WERI-Rb-1 (cell line): ENCODE measurements at places on chromosomes 3 and 15.
A peak's percentile ranks its signal among the peaks of the same experiment; 100 is the strongest.

GRCh38 chr3:13657660-13658435, 108.9 kb downstream of the FBLN2 start:
- DNase-seq = peak; percentile 68

GRCh38 chr15:25846377-25846776, 16.8 kb downstream of the ATP10A start:
- no peak for DNase-seq

- no peak for DNase-seq
Observed at GRCh38 chr3:51394541-51394940, 3.5 kb downstream of the RBM15B start.

DNA sequence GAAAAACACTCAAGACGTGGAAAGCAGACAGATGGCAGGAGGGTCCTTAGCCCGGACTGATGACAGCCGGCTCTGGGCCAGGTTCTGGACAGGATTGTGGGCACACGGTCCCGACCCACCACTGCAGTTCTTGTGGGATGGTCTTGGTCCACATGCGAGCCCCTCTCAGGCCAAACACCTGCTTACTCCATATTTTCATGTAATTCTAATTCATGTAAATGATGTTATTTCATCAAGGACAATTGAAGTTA, 32.6 kb downstream of the TM2D3 start:
- no peak for DNase-seq

DNA sequence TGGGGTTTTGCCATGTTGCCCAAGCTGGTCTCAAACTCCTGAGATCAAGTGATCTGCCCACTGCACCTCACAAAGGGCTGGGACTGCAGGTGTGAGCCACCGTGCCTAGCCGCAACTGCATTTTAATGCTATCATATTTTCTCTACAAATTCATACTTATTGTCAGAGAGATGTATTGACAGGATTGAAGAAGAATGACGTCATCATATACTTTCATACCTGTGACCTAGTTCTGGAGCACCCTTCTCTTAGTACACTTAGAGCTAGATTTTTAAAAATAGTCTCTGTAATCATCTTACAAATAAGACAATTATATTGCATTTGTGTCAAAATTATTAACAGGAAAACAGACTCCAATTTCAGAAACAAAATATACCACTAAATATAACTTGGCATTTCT, 242.8 kb upstream of the PDZRN3 start:
- DNase-seq = no peak

DNA sequence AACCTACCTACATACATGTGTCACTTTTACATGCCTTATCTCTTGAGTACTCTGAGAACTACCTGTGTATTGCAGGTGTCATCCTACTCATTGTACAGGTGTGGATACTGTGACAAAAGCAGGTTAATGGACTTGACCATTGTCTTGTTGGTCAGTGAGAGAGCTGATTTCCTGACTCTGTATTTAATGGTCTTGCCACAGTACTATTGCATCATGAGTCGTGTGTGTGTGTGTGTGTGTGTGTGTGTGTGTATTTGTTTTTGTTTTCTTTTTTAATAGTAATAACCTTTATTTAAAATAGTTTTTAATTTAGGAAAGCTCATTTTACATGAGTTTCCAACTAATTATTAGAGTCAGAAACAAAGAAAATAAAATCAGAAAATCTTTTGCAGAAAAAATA, 7.7 kb downstream of the SELENOT start:
- no peak for DNase-seq

GRCh38 chr3:53536282-53536681, 41.9 kb downstream of the CACNA1D start:
- DNase-seq = no peak

DNA sequence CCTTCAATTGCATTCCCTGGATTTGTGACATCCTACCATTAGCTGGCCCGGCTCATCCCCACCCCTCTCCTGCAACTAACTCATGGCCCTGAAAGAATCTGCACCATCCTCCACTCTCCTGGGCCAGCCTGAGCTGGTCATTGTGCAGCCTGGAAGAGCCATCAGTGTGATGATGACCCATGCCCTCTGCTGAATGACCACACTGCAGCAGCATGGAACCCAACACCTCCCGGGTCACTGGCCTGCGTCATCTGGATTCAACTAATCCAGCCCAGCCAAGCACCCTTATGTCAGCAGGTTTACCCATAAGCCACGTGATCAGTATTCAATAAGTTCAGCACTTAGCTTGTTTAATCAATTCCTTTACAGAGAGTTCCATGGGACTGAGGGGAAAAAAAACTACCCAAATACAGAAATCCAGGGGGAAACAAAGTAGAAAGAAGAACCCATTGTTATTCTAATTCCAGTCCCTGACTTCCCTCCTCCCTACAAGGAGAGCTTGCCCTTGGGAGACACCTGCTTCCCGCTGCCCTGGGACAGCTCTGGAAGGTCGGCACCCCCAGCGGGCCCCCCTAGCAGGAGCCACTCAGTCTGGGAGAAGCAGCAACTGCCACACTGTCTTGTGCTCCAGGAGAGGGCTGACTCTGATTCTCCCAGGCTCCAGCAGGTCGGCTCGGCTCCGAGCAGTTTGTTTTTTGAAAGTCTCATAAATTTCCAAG, 309.1 kb upstream of the TLE3 start:
- no peak for DNase-seq

DNA sequence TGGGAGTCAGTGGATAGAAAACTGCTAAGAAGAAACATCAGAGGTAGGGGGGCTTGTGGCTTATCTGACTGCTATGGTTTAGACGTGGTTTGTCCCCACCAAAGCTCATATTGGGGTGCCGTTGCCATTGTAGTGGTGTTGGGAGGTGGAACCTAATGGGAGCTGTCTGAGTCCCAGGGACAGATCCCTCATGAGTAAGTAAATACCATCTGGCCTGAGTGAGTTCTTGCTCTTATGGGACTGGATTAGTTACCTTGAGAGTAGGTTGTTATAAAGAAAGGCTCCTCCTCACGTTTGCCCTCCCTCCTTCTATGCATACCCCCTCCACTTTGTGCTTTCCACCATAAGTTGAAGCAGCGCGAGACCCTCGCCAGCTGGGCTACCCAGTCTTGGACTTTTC, 53.4 kb upstream of the VILL start:
- no peak for DNase-seq

GRCh38 chr3:25960776-25961175, 170.9 kb downstream of the OXSM start:
- no peak for DNase-seq

GRCh38 chr3:135667061-135667460, 298.5 kb upstream of the PPP2R3A start:
- no peak for DNase-seq

- DNase-seq = no peak
Observed at GRCh38 chr3:81249540-81250029, 511.9 kb downstream of the GBE1 start.

- no peak for DNase-seq
Observed at GRCh38 chr3:15964605-15965442, 167.0 kb upstream of the ANKRD28 start.
